Activated naive CD8-positive, alpha-beta T cell treated with anti-CD3 and anti-CD28 coated beads, Interleukin-2, amount 10 ng/mL, durations not matched to agents 7 days and 5 days (primary cell): ENCODE measurements at places on chromosomes 3 and 15.

DNA sequence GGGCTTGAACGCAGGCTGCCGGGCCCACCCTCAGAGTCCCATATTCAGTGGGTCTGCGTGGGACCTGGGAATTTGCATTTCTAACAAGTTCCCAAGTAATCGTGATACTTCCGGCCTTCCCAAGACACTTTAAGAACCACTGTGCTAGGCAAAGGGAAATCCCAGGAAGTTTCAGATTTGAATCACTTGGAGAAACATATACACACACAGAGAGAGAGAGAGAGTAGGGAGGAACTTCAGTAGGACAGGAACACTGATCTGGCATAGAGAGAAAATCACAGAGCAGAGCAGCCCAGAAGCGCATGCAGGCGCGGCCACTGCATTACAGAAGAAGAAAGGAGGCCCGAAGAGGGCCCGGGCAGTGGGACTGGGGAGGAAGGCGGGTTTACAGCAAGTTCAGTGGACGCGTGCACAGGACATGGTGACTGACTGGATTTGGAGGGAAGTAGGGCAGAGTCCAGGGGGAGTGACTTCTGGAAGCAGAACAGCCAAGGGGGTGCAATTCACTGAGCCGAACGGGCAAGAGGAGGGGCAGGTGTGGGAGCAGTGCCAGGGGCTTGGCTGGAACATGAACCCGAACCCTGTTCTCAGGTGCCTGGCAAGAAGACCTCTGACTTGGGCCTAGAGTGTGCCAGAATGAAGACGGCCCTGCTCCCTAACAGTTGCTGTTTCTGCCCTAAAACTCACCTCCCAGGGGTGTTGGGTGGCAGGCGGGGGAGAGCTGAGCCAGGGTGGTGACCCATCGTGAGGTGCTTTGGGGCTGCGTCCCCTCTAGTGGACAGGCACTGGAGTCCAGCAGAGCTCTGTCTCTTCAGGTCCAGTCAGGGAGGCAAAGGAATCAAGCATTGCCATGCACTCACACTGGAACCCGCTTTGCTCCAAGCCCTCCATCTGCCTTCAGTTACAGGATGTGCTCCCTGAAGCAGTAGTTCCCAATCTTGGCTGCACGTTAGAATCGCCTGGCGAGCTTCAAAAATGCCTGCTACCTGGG, 101.3 kb upstream of the HES1 start:
- no peak for DNase-seq

- DNase-seq, result no peak
Measured at GRCh38 chr3:52333869-52334557, 17.9 kb downstream of the DNAH1 start.

GRCh38 chr3:106348139-106348690, 479.4 kb upstream of the CBLB start:
- DNase-seq, result no peak

- no peak for DNase-seq
Measured at GRCh38 chr15:87500240-87500639, 756.3 kb downstream of the NTRK3 start.

DNA sequence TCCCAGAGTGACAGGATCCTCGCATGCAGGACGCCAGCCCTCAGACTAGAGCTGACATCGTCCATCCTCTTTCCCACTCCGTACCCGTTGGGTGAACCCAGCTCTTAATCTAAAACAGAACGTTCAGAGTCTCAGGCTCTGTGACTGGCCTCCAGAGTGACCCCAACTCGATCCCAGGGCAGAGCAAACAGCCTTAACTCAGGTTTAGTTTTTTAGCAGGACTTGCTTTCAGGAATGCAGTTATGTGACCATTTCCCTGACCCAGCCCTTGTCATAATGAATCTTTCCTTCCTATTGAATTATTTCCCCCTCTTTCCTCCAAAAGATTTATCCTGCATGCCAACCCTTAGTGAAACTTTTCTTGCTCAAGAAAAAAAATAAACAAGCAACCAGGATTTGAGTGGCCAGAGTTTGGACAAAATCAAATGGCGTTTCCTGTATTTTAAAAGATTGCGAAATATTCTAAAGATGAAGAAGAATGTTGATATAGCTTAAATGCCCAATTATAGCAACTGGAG, 47.8 kb upstream of the RARB start:
- no peak for DNase-seq

- DNase-seq, result no peak
Measured at GRCh38 chr3:189233225-189233858, 61.6 kb downstream of the TPRG1 start.

- no peak for DNase-seq
Measured at GRCh38 chr3:157099326-157100095, 60.4 kb downstream of the CCNL1 start.

DNA sequence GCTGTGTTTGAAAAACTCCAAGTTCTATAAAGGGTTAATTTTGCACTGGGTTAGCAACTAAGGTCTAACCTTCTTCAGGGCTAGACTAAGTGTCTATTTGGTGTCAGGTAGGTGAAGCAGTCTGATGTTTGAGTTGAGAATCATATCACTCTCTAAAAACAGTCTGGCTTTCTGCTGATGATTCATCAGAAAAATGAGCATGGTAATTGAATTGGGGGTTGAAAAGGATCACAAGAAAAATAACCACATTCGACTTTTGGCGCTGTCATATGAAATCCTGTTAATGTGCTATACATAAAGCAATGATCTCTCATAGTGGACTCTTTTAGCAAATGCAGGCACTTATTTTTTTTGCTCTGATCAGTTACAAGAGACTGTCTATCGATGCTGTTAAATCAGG, 242.2 kb upstream of the AZI2 start:
- no peak for DNase-seq
